ENCODE measurements at places on chromosomes 5 and 9.

DNA sequence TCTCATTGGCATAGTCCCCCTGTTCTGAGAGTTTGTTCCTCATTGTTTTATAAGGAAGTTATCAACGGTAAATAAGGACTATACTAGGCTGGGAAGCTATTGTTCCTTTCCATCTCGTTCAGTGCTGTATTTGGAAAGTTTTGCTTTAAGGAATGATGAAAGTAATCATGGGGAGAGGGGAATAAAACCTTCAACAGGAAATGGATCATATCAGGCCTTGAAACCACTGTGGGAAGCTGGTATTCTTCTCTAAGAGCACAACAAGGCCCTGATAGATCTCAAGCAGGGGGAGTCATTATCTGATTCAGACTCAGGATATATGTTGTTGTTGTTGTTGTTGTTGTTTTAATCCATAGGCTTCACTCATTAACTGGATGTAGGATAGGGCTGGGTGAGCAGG, 474.5 kb downstream of the ENC1 start:
- no peak overlapping the region for H3K4me3 ChIP-seq
- peaks cover 13% of the 10 kb centered on the region for H3K4me1 ChIP-seq
- DNase-seq: no peak
- H3K27ac ChIP-seq: peak overlapping the region; percentile 90
- no peaks in the 10 kb centered on the region for H3K36me3 ChIP-seq

DNA sequence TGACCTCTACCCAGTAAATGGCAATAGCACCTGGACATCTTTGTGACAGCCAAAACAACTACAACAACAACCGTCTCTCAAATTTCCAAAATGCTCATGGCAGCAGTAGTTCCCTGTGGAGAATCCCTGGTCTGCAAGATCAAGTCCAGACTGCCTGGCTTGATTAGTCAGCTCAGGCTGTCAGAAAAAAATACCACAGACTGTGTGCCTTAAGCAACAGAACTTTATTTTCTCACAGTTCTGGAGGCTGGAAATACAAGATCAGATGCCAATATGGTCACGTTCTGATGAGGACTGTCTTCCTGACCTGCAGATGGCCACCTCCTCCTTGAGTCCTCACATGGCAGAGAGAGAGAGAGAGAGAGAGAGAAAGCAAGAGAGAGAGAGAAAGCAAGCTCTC, 52.3 kb upstream of the MOCS2 start:
- no peaks in the 10 kb centered on the region for H3K4me1 ChIP-seq
- no peak overlapping the region for H3K27ac ChIP-seq
- no peak overlapping the region for H3K4me3 ChIP-seq
- H3K27me3 ChIP-seq: no peaks in the 10 kb centered on the region
- peak; percentile 79 for DNase-seq

- H3K4me1 ChIP-seq: peaks cover 8% of the 10 kb centered on the region
- no peak for DNase-seq
- no peak overlapping the region for H3K27ac ChIP-seq
- no peaks in the 10 kb centered on the region for H3K27me3 ChIP-seq
- no peak overlapping the region for H3K4me3 ChIP-seq
- H3K36me3 ChIP-seq: no peaks in the 10 kb centered on the region
Measured at GRCh38 chr5:96595300-96596090, 66.7 kb upstream of the CAST start.

- no peak overlapping the region for H3K4me3 ChIP-seq
- peaks cover 50% of the 10 kb centered on the region for H3K4me1 ChIP-seq
- no peaks in the 10 kb centered on the region for H3K27me3 ChIP-seq
Measured at GRCh38 chr9:16414451-16414850, 456.0 kb downstream of the BNC2 start.

- H3K4me3 ChIP-seq: no peak overlapping the region
- peaks cover 26% of the 10 kb centered on the region for H3K4me1 ChIP-seq
- DNase-seq: no peak
- H3K27me3 ChIP-seq: no peaks in the 10 kb centered on the region
Measured at GRCh38 chr5:149885513-149885912, 59.1 kb downstream of the PDE6A start.

DNA sequence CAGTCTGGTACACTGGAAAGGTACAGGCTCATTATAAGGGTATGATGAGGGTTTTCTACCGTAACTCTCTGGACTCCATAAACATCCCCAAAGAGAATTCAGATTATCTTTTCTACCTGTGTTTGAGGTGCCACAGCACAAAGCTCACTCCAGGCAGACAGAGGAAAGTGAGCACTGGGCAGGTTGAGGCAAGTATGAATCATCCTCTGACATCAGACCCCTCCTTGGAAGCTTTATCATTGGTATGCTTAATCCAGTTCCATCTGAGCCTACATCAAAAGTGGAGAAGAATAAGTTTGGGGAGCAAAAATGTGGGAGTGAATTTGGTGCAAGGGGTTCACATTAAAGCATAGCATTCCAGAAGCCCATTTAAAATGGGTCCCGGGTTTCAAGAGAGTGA, 21.7 kb downstream of the C9orf152 start:
- H3K27me3 ChIP-seq: no peaks in the 10 kb centered on the region
- H3K27ac ChIP-seq: no peak overlapping the region
- no peaks in the 10 kb centered on the region for H3K4me1 ChIP-seq
- DNase-seq: no peak
- H3K36me3 ChIP-seq: no peaks in the 10 kb centered on the region
- H3K4me3 ChIP-seq: no peak overlapping the region

GRCh38 chr5:39447968-39448367, 23.2 kb upstream of the DAB2 start:
- peak overlapping the region; percentile 80 for H3K27ac ChIP-seq
- no peaks in the 10 kb centered on the region for H3K27me3 ChIP-seq

GRCh38 chr5:83554133-83554532, 82.6 kb downstream of the VCAN start:
- no peak for DNase-seq
- peak overlapping the region; percentile 48 for H3K27ac ChIP-seq
- peaks cover 56% of the 10 kb centered on the region for H3K36me3 ChIP-seq
- H3K27me3 ChIP-seq: no peaks in the 10 kb centered on the region
- H3K4me1 ChIP-seq: peaks cover 24% of the 10 kb centered on the region

GRCh38 chr9:5563417-5563815, 53.1 kb downstream of the PDCD1LG2 start:
- no peak for DNase-seq
- H3K27me3 ChIP-seq: no peaks in the 10 kb centered on the region

GRCh38 chr9:15306757-15307522, at the start of gene TTC39B:
Gene TTC39B, minus strand, starts transcription at chr9:15307216. Its CDS starts 91 bp downstream, at chr9:15307125.
- no peaks in the 10 kb centered on the region for H3K36me3 ChIP-seq
- H3K27me3 ChIP-seq: no peaks in the 10 kb centered on the region
- peak; percentile 97 for DNase-seq
- peaks cover 13% of the 10 kb centered on the region for H3K4me1 ChIP-seq
- H3K27ac ChIP-seq: peak within 1 kb of the TSS; percentile 66
- H3K4me3 ChIP-seq: peak within 1 kb of the TSS; percentile 93

- H3K4me3 ChIP-seq: no peak overlapping the region
- H3K36me3 ChIP-seq: no peaks in the 10 kb centered on the region
- H3K27me3 ChIP-seq: no peaks in the 10 kb centered on the region
- no peak overlapping the region for H3K27ac ChIP-seq
- no peaks in the 10 kb centered on the region for H3K4me1 ChIP-seq
Measured at GRCh38 chr5:174401793-174402192, 322.6 kb upstream of the MSX2 start.

DNA sequence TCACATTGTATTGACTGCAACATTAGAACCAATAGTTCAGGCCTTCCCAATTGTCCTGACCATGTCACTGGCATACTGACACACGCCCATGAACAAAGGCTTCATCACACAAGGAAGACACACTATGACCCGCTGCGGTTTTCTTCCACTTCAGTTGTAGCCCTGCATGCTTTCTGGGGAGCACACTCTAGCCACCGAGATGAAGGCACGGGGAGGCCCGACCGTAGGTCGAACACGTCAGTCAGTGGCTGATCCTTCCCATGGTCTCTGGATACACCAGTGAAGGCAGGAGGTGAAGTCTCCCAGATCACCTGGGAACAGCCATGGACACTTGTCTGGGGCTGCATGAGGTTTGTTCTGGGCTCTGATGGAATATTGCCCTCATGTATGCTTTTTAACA, 224.7 kb downstream of the FSTL4 start:
- H3K4me1 ChIP-seq: no peaks in the 10 kb centered on the region
- H3K36me3 ChIP-seq: no peaks in the 10 kb centered on the region
- H3K27ac ChIP-seq: no peak overlapping the region
- DNase-seq: no peak

DNA sequence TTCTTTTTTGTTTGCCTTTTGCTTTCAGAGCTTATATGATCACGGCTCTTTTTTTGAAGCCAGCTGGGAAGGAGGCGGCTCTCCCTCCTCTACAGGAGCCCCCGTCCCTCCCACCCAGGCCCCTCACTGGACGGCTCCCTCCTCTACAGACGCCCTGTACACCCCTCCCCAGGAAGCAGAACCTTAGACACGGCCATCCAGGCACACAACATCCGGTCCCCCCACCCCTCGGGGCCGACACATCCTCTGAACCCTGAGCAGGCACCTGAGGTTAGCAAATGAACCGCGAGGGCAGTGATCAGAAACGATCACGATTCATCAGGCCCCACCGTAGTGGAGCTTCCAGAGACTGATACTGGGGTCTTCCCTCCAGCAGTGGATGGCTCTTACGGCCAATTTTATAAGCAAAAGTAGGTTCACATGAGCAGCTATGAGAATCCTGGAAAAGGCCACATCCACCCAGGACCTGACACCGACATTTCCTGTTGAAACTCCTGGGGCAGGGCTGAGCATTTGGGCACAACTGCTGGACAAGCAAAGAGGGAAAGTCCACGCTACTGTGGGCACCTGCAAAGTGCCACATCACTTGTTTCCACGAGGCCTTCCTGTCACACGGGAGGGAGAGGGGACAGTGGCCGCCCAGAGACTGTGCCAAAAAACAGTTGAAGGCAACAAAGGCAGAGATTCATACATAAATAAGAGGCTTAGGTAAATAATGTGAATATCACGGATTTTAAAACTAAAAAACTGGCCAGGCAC, 78.9 kb downstream of the SEMA4D start:
- DNase-seq: no peak
- H3K4me1 ChIP-seq: peaks cover 16% of the 10 kb centered on the region
- no peaks in the 10 kb centered on the region for H3K36me3 ChIP-seq
- H3K27ac ChIP-seq: no peak overlapping the region
- H3K27me3 ChIP-seq: no peaks in the 10 kb centered on the region
- H3K4me3 ChIP-seq: peak overlapping the region; percentile 20

- no peaks in the 10 kb centered on the region for H3K4me1 ChIP-seq
- H3K4me3 ChIP-seq: no peak overlapping the region
- no peak for DNase-seq
Measured at GRCh38 chr5:174425271-174425963, 299.0 kb upstream of the MSX2 start.

- H3K4me3 ChIP-seq: no peak overlapping the region
- no peak for DNase-seq
- no peak overlapping the region for H3K27ac ChIP-seq
- H3K36me3 ChIP-seq: no peaks in the 10 kb centered on the region
Measured at GRCh38 chr9:30711591-30711990, 1672.9 kb upstream of the ACO1 start.

DNA sequence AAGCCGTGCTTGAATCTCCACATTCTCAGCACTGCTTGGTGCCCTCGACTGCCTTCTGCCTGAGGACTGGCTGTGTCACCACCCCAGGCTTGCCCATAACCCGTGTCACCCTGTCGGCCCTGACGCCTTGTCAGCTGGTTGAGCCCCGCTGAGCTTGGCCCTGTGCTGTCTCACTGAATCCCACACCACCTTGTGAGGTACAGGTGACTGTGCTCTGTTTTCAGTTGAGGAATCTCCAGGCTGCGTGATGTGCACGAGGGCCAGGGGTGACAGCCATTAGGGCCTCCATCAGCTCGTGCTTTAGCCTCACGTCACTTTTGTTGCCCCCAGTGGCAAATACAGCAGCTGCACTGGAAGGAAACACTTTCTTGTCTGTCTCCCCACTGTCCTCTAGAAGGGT, 90.7 kb downstream of the CACNA1B start:
- H3K4me3 ChIP-seq: no peak overlapping the region
- H3K36me3 ChIP-seq: no peaks in the 10 kb centered on the region
- H3K27me3 ChIP-seq: no peaks in the 10 kb centered on the region
- H3K27ac ChIP-seq: no peak overlapping the region
- peak; percentile 62 for DNase-seq
- no peaks in the 10 kb centered on the region for H3K4me1 ChIP-seq

GRCh38 chr5:6941631-6942030, 228.4 kb downstream of the TENT4A start:
- H3K4me1 ChIP-seq: no peaks in the 10 kb centered on the region
- H3K27ac ChIP-seq: no peak overlapping the region
- DNase-seq: no peak
- no peak overlapping the region for H3K4me3 ChIP-seq
- H3K27me3 ChIP-seq: no peaks in the 10 kb centered on the region

DNA sequence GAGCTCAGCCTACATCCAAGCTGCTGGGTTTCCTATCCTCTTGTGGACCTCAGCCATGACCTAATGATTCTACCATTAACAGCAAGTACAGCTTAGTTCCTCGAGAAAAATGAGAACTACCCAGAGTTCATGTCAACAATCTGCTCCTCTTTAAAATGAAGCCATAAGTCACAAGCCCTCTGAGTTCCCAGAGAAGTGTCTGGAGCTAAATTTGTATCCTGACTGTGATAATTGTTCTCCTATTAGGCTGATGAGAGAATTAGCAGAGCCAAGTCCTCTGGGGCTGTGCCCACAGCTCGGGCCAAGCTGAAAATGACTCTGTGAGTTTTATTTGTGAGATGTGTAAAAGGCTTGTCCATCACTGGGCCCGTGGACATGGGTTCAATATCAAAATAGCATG, 145.1 kb upstream of the SMIM23 start:
- no peak overlapping the region for H3K27ac ChIP-seq
- no peak overlapping the region for H3K4me3 ChIP-seq
- H3K4me1 ChIP-seq: peaks cover 3% of the 10 kb centered on the region
- no peaks in the 10 kb centered on the region for H3K36me3 ChIP-seq
- H3K27me3 ChIP-seq: peaks cover 22% of the 10 kb centered on the region
- DNase-seq: no peak

DNA sequence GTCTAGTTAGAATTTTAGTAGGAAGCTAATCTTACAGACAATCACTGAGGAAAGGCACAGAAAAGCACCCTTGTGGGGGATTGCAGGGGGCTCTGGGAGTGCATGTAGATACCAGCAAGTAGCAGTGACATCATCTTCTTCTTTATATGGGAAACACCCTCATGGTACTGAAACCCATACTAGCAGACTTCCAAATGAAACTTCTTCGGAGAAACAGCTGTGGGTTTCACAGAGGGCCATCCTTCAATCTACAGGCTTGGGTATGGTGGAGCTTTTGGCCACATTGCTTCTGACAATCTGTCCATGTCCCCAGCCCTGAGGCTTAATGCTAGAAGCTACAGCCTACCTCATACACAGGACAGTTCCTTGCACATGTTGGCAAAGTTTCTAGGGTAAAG, 165.2 kb upstream of the NFIB start:
- H3K4me1 ChIP-seq: no peaks in the 10 kb centered on the region
- H3K27me3 ChIP-seq: peaks cover under 1% of the 10 kb centered on the region
- H3K36me3 ChIP-seq: no peaks in the 10 kb centered on the region
- H3K4me3 ChIP-seq: no peak overlapping the region

- no peaks in the 10 kb centered on the region for H3K36me3 ChIP-seq
- no peak overlapping the region for H3K4me3 ChIP-seq
- DNase-seq: no peak
- H3K4me1 ChIP-seq: peaks cover 13% of the 10 kb centered on the region
- no peak overlapping the region for H3K27ac ChIP-seq
Measured at GRCh38 chr5:169223595-169223953, 77.4 kb downstream of the SLIT3 start.

GRCh38 chr5:121408778-121409177, 442.9 kb upstream of the FTMT start:
- H3K4me1 ChIP-seq: no peaks in the 10 kb centered on the region
- H3K27me3 ChIP-seq: no peaks in the 10 kb centered on the region
- H3K36me3 ChIP-seq: no peaks in the 10 kb centered on the region
- DNase-seq: no peak

- H3K4me3 ChIP-seq: no peak overlapping the region
- H3K27ac ChIP-seq: no peak overlapping the region
- no peaks in the 10 kb centered on the region for H3K27me3 ChIP-seq
- no peaks in the 10 kb centered on the region for H3K4me1 ChIP-seq
- no peak for DNase-seq
- H3K36me3 ChIP-seq: no peaks in the 10 kb centered on the region
Measured at GRCh38 chr5:108084105-108084504, 297.8 kb downstream of the FBXL17 start.
